ENCODE measurements at places on chromosomes 7 and 10. TPM values are rescaled to one million over a fixed set of nuclear protein-coding genes. Genes with fewer than 3 reads are reported as not detected.

The NOS3 gene
- total RNA-seq: 25.3 TPM

The TDRD1 gene
- not detected for total RNA-seq

The GPRIN2 gene
- total RNA-seq: not detected

The ASB10 gene
- not detected for total RNA-seq

The TAS2R41 gene
- total RNA-seq: not detected

The LRMDA gene
- total RNA-seq: 13.7 TPM

The PARG gene
- total RNA-seq: 13.7 TPM

The TEX36 gene
- total RNA-seq: not detected

The LIPN gene
- not detected for total RNA-seq

The AKR1B15 gene
- total RNA-seq: not detected

The SPDYE6 gene
- total RNA-seq: 0.07 TPM

The HOXA4 gene
- 8.8 TPM for total RNA-seq

The ATG9B gene
- not detected for total RNA-seq

The MDH2 gene
- 208 TPM for total RNA-seq

The ADAM12 gene
- total RNA-seq: 0.20 TPM

The ACHE gene
- total RNA-seq: 0.54 TPM

The CALML5 gene
- total RNA-seq: not detected

The ZNF775 gene
- 6.8 TPM for total RNA-seq

The TRIL gene
- total RNA-seq: 0.64 TPM

The FAM25G gene
- not detected for total RNA-seq

The IDI2 gene
- not detected for total RNA-seq

The CADPS2 gene
- total RNA-seq: 35.9 TPM

The GTF2IRD1 gene
- 16.9 TPM for total RNA-seq

The EPHA1 gene
- 0.07 TPM for total RNA-seq

The TSPAN12 gene
- total RNA-seq: 10.4 TPM

The TCAF1 gene
- 26.8 TPM for total RNA-seq

The ZNF438 gene
- 15.9 TPM for total RNA-seq

The TAS2R4 gene
- not detected for total RNA-seq

The FZD1 gene
- 6.0 TPM for total RNA-seq

The FAM241B gene
- 0.30 TPM for total RNA-seq

Measured in mammary microvascular endothelial cell (primary cell).